GM23338 (cell line): ENCODE measurements at places on chromosomes 4 and X. TPM values are rescaled to one million over a fixed set of nuclear protein-coding genes. Genes with fewer than 3 reads are reported as not detected.
A peak's percentile ranks its signal among the peaks of the same experiment; 100 is the strongest.

GRCh38 chr4:67483868-67484602 lies 61.3 kb downstream of the CENPC start:
- no peaks in the 10 kb centered on the region for H3K27me3 ChIP-seq
- H3K4me3 ChIP-seq: no peak overlapping the region
- DNase-seq: peak; percentile 46
- H3K4me1 ChIP-seq: peaks cover 1% of the 10 kb centered on the region; the same call in 1 of the 2 replicates
- no peaks in the 10 kb centered on the region for H3K36me3 ChIP-seq
- no peak overlapping the region for H3K27ac ChIP-seq

Gene ATP6AP2
- 77.1 and 80.1 TPM in 2 replicates for total RNA-seq

Gene GRIPAP1
- total RNA-seq: 32.7 and 39.1 TPM in 2 replicates

GRCh38 chr4:48203819-48204218 lies 65.8 kb downstream of the TEC start:
- no peak overlapping the region for H3K4me3 ChIP-seq
- 0 out of 2 replicates have a peak overlapping the region, but pooled peaks have one; percentile 32 for H3K27ac ChIP-seq
- no peaks in the 10 kb centered on the region for H3K27me3 ChIP-seq
- no peaks in the 10 kb centered on the region for H3K4me1 ChIP-seq
- DNase-seq: no peak
- H3K36me3 ChIP-seq: no peaks in the 10 kb centered on the region

Gene GPR78
- 2.6 and 2.7 TPM in 2 replicates for total RNA-seq

- H3K36me3 ChIP-seq: no peaks in the 10 kb centered on the region
- DNase-seq: no peak
- peaks cover 4% of the 10 kb centered on the region; the same call in 1 of the 2 replicates for H3K4me1 ChIP-seq
- no peak overlapping the region for H3K4me3 ChIP-seq
- no peaks in the 10 kb centered on the region for H3K27me3 ChIP-seq
Observed at GRCh38 chr4:7590189-7590588, 155.5 kb upstream of the PSAPL1 start.

DNA sequence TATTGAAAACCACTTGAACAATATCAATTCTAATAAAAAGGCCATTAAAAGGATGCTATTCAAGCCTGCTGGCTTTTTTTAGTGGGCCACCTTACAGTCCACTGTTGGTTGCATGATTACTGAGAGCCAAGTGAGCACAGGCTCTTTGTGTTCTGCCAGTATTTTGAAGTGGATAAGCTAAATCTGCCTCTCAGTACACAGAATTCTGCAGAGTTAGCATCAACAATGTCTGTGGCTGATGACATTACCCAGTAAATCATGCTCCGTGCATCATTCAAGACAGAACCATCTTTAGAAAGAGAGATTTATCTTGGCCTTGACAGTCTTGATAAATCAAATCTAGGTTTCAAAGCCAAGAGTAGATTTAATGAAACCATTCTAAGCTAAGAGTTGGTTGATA lies 119.0 kb upstream of the GNPDA2 start:
- no peaks in the 10 kb centered on the region for H3K36me3 ChIP-seq
- H3K27ac ChIP-seq: no peak overlapping the region
- H3K27me3 ChIP-seq: no peaks in the 10 kb centered on the region
- DNase-seq: no peak

DNA sequence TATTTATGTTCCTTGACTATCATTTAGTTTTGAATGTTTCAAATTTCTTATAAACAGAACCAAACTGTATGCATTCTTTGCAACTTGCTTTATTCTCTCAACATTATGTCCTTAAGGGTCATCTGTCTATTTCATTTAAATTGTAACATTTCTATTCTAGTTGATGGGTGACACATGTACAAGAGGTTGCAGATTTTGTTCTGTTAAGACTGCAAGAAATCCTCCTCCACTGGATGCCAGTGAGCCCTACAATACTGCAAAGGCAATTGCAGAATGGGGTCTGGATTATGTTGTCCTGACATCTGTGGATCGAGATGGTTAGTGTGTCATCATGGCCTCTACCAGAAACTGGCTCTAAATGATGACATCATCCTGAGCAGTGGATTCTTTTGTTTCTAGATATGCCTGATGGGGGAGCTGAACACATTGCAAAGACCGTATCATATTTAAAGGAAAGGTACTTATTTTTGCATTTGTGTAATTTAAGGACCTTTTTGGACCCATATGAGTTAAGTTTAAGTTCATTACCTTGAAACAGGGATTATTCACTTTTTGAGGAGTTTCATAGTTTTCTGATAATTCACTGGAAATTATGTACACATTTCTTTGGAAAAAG lies 6.1 kb downstream of the LIAS start:
- H3K36me3 ChIP-seq: peaks cover 34% of the 10 kb centered on the region
- DNase-seq: no peak
- H3K27me3 ChIP-seq: no peaks in the 10 kb centered on the region
- H3K27ac ChIP-seq: no peak overlapping the region
- H3K4me1 ChIP-seq: no peaks in the 10 kb centered on the region

GRCh38 chrX:109270580-109271484 lies 211.1 kb downstream of the GUCY2F start:
- no peak for DNase-seq
- H3K4me3 ChIP-seq: no peak overlapping the region
- no peaks in the 10 kb centered on the region for H3K36me3 ChIP-seq
- no peaks in the 10 kb centered on the region for H3K27me3 ChIP-seq
- H3K4me1 ChIP-seq: no peaks in the 10 kb centered on the region

DNA sequence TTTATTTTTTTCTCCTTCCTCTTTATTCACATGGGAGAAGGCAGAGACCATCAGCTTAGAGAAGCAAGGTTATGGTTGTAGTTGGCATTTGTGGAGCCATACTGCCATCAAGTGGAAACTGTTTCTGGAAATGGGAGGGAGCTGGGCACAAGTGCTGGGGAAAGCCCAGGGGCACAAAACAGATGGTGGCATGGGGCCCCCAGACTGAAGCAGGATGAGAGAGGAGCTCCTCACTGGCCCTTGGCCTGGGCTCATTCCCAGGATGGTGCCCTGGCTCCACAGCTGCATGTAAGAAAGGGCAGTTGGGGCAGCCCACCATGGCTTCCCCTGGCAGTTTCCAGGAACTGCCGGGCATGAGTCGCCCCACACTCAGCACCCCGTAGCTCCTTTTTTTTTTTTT lies 59.2 kb downstream of the NBDY start:
- no peaks in the 10 kb centered on the region for H3K27me3 ChIP-seq
- H3K36me3 ChIP-seq: no peaks in the 10 kb centered on the region
- no peaks in the 10 kb centered on the region for H3K4me1 ChIP-seq
- no peak overlapping the region for H3K27ac ChIP-seq
- H3K4me3 ChIP-seq: no peak overlapping the region

GRCh38 chr4:24322511-24322910 lies 261.8 kb downstream of the DHX15 start:
- H3K27me3 ChIP-seq: no peaks in the 10 kb centered on the region
- no peak for DNase-seq
- peaks cover 56% of the 10 kb centered on the region for H3K4me1 ChIP-seq
- H3K36me3 ChIP-seq: no peaks in the 10 kb centered on the region
- H3K4me3 ChIP-seq: peak overlapping the region; percentile 65

DNA sequence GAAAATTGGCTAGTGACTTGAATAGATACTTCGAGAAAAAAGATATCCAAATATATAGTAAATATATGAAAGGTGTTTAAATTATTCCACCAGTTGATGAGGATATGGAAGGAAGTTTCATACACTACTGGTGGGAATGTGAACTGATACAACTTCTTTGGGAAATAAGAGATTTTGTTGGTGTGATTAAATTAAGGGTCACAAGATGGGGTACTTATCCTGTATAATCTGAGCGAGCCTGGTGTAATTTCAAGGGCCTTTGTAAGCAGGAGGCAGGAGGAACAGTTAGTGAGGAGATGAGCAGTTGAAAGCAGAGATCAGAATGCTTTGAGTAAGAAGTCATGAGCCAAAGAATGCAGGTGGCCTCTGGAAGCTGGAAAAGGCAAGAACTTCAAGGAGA lies 192.2 kb downstream of the KCTD8 start:
- H3K27me3 ChIP-seq: no peaks in the 10 kb centered on the region
- peaks cover 17% of the 10 kb centered on the region for H3K4me1 ChIP-seq
- no peaks in the 10 kb centered on the region for H3K36me3 ChIP-seq
- no peak overlapping the region for H3K27ac ChIP-seq

Gene MCUB
- 56.7 and 97.9 TPM in 2 replicates for total RNA-seq

DNA sequence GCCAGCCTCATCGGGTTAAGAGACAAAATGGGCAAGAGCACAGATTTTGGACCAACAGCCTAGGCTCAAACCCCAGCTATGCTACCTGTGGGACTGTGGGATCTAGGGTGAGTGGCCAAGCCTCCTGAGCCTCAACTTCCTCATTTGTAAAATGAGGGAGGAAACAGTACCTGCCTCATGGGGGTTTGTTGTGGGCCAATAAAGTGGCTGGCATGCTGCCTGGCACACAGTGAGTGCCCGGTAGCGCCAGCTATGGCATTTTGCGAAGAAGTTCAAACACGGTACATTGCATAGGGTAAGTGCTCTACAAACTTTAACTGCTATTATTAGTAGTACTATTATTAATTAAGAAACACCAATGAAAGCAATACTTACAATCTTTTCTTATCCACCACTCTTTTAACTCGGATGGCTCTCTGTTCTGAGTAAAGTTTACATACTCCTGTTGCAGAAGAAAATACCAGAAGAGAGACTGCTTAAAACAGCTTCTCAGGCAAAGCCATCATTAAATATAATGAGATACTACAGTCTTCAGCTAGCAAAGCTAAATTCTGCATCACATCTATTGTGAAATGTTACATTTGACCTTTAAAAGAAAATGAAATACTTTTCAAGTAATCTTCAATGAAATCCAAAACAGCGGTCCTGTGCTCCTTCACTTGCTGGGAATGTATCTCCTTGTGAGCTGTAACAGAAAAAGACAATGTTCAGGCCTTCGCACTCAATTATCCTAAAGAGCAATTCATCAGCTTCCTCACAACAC lies 70.1 kb downstream of the NSG1 start:
- no peaks in the 10 kb centered on the region for H3K36me3 ChIP-seq
- no peak overlapping the region for H3K27ac ChIP-seq
- no peak for DNase-seq
- H3K4me3 ChIP-seq: no peak overlapping the region

- DNase-seq: no peak
- H3K36me3 ChIP-seq: no peaks in the 10 kb centered on the region
- peaks cover 4% of the 10 kb centered on the region; the same call in 1 of the 2 replicates for H3K4me1 ChIP-seq
Observed at GRCh38 chr4:156252358-156252921, 298.8 kb upstream of the CTSO start.

- H3K27me3 ChIP-seq: no peaks in the 10 kb centered on the region
- no peak overlapping the region for H3K27ac ChIP-seq
- no peak overlapping the region for H3K4me3 ChIP-seq
- DNase-seq: no peak
- no peaks in the 10 kb centered on the region for H3K4me1 ChIP-seq
Observed at GRCh38 chr4:150599547-150599946, 17.6 kb downstream of the MAB21L2 start.

DNA sequence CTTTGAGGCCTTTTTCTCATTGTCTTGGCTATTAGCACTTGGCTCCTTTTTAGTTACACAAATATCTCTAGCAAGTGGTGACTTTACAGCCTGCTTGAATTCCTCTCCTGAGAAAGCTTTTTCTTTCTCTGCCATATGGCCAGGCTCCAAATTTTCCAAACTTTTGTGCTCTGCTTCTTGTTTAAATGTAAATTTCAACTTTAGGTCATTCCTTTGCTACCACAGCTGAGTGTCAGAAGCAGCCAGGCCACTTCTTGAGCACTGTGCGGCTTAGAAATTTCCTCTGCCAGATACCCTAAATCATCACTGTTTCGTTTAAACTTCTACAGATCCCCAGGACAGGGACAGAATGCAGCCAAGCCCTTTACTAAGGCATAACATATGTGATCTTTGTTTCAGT lies 222.4 kb downstream of the FBXO8 start:
- no peaks in the 10 kb centered on the region for H3K27me3 ChIP-seq
- H3K4me1 ChIP-seq: no peaks in the 10 kb centered on the region
- H3K27ac ChIP-seq: no peak overlapping the region
- no peak for DNase-seq
- H3K36me3 ChIP-seq: no peaks in the 10 kb centered on the region

DNA sequence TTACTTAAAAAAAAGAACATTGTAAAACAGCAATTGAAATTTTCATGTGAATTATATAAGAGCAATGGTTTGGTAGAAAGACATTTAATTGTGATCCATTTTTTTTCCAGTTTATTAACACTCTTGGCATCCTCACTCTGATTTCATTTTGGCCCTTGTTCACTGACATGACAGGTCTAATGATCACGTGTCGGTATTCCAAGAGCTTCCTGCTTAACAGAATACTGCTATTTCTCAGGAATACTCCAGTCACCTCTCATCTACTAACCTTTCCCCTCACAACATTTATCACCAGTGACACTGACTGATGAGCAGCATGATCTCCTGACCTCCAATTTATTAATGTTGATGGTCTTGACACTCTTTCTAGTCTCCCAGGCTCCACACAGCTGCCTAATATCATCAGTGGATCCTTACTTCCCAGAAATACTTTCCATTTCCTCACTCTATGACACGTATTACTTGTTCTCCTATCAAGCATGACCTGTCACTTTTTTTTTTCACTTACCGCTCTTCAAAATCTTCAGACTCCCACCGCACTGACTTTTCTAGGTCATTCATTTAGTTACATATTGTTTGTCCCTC lies 847.8 kb upstream of the SLIT2 start:
- H3K4me1 ChIP-seq: peaks cover 4% of the 10 kb centered on the region; the same call in 1 of the 2 replicates
- no peak for DNase-seq
- H3K27me3 ChIP-seq: no peaks in the 10 kb centered on the region
- no peaks in the 10 kb centered on the region for H3K36me3 ChIP-seq
- H3K4me3 ChIP-seq: no peak overlapping the region

Gene ARR3
- not detected in 2 replicates for total RNA-seq

DNA sequence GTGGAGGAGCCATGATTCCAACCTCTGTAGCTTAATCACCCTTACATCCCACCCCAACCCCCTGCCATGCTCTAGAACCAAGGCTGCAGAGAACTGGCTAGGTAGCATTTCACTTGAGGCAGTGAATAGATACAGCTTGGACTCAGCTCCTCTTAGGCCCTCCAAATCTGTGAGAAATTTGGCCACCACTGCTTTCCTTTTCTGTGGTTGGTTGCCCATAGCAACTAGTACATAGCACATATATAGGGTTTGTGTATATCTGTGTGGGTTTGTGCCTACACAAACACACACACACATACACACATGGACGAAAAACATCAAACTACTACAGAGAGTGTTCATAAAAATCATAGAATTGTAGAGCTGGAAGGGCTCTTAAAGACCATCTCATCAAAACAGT lies 52.0 kb upstream of the CCDC160 start:
- H3K27ac ChIP-seq: no peak overlapping the region
- peaks cover 30% of the 10 kb centered on the region for H3K4me1 ChIP-seq
- 0 out of 2 replicates have a peak, but pooled peaks cover 3% of the 10 kb centered on the region for H3K27me3 ChIP-seq
- DNase-seq: no peak

- DNase-seq: no peak
- no peaks in the 10 kb centered on the region for H3K27me3 ChIP-seq
- no peaks in the 10 kb centered on the region for H3K36me3 ChIP-seq
- no peak overlapping the region for H3K27ac ChIP-seq
Observed at GRCh38 chr4:22202246-22202974, 253.8 kb upstream of the KCNIP4 start.

Gene FHDC1
- total RNA-seq: 21.6 and 22.8 TPM in 2 replicates

- no peaks in the 10 kb centered on the region for H3K4me1 ChIP-seq
- no peak for DNase-seq
- H3K4me3 ChIP-seq: no peak overlapping the region
- H3K36me3 ChIP-seq: no peaks in the 10 kb centered on the region
Observed at GRCh38 chr4:163949976-163950601, 455.6 kb downstream of the TMA16 start.

GRCh38 chr4:55736605-55737183 lies 82.9 kb upstream of the EXOC1L start:
- H3K36me3 ChIP-seq: no peaks in the 10 kb centered on the region
- no peak overlapping the region for H3K4me3 ChIP-seq
- DNase-seq: peak; percentile 37
- no peak overlapping the region for H3K27ac ChIP-seq
- no peaks in the 10 kb centered on the region for H3K27me3 ChIP-seq

Gene VCX3B
- 0.23 TPM in 1 of 2 replicates, not detected in the other for total RNA-seq

GRCh38 chr4:102387552-102388150 lies 42.4 kb upstream of the SLC39A8 start:
- H3K4me1 ChIP-seq: peaks cover 27% of the 10 kb centered on the region
- H3K4me3 ChIP-seq: no peak overlapping the region
- no peaks in the 10 kb centered on the region for H3K36me3 ChIP-seq
- no peak overlapping the region for H3K27ac ChIP-seq
